ENCODE measurements at places on chromosomes 12 and 14. TPM values are rescaled to one million over a fixed set of nuclear protein-coding genes. Genes with fewer than 3 reads are reported as not detected.
A peak's percentile ranks its signal among the peaks of the same experiment; 100 is the strongest.

GRCh38 chr12:26937443-26937862, 328 bp downstream of the INTS13 start:
- DNase-seq: no peak

The DACT1 gene
- 3.8 TPM for total RNA-seq

DNA sequence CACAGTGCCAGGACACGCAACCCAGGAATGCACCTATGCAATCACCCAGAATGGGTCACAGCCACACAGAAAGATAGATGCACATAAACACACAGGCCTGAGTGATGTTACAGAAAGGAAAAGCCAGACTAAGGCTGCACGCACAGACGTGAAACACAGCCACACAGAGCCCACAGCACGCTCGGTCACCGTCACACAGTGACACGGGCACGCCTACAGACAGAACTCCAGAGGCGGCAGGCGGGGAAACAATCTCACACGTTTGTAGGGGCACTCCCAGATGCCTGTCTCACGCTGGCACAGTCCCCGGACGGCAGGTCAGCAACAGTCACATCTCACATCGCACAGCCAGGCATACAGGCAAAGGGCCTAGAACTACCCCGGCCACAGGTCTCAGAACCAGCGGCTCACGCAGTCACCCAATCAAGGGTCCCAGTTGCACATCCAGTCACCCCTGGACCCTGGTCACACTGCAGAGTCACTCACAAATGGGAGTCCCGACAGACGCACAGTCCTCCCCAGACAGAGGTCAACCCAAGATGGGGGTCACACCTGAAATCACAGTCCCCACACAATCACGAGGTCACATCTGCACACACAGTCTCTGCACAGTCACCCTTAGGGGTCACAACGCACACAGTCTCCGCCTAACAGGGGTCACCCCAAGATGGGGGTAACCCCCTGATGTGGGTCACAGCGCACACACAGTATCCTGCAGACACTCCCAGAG, 790 bp downstream of the SSH1 start:
- peak; percentile 81 for DNase-seq

- no peak for DNase-seq
Observed at GRCh38 chr12:96743606-96744005, 163.5 kb upstream of the NEDD1 start.

- DNase-seq: peak; percentile 71
Observed at GRCh38 chr12:132445884-132446632, 43.9 kb upstream of the FBRSL1 start.

The SMARCC2 gene
- 81.7 TPM for total RNA-seq

The AHNAK2 gene
- total RNA-seq: 23.4 TPM

- DNase-seq: no peak
Observed at GRCh38 chr12:59151243-59151642, 230.9 kb upstream of the LRIG3 start.

DNA sequence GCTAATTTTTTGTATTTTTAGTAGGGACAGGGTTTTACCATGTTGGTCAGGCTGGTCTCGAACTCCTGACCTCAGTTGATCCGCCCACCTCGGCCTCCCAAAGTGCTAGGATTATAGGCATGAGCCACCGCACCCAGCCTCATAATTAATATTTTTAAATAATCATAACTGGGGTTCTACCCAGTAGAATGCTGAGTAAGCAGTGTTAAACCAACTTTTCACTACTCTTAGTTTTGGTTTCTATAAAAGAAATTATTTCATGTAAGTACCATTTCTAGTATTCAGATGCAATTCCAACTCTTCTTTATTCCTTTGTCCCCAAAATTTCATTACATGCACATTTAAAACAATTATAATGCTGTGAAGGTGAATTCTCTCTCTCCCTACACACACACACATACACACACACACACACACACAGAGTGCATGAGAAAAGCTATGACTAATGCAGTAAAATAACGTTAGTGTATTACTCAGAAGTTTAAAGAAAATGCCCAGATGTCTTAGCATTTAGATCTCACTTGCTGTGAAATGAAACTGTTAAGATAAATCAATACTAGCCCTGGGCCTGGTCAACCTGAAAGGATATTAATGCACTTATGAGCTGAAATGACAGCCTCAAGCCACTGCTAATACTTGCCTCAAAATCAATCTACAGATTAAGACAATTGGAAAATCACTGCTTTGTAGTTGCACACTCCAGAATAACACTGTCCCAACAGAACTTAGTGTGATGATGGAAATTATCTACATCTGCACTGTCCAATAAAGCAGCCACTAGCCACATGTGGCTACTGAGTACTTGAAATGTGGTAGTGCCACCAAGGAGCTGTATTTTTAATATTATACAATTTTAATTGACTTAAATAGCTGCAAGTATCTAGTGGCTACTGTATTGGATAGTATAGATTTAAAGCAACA, 36.0 kb downstream of the PTPN21 start:
- no peak for DNase-seq

DNA sequence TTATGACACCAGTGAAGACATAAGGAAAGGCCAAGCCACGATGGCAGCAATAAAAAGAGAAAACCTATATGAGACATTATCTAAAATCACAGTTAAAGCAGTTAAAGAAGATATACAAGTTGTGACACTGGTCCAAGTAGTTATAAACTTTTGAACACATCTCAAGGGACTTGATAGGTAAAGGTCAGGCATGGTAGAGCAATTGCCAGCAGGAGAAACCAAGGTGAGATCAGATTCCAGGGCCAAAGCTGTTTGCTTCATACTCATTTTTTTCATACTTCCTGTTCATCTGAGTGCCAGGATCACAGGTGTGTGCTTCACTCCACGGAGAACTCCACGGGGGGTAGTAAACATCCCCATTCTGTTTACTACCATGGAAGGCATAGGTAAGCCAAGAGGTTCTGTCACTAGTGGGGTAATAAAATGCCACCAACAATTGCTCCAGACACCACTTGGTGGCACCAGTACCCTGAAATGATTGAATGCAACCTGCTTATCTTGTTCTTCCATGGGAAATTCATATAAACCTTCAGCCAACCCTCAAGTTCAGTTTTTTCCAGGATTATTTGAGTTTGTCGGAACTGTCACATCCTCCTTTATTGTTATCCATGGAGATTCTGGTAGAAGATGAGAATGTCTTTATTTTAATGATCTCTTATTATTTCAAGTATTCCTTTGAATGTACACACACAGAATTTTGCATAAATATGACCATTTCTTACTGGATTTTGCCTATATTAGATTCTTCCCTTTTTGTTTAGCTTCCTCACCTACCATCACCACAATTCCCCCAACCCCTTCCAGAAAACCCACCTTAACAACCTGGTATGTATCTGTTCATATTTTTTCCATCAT, 59.2 kb upstream of the TSPAN8 start:
- peak; percentile 73 for DNase-seq

DNA sequence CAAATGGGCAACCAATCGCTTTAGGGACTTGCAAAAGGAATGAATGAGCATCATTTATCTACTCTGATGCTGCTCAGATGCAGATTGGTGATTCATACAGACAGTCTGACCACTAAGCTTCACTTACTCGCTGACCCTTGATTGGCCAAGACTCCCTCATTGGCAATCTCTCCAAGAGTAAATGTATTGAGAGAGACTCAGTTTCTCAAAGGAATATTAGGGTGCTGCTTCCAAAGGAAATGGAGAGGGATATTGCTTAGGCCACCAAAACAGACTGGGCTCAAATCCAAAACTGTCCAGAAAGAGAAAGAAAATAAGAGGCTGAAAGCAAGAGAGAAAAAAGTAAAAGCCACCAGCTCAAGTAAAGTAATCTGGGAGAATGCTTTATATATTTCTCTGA, 785.2 kb downstream of the GALC start:
- no peak for DNase-seq

The KRT85 gene
- not detected for total RNA-seq

DNA sequence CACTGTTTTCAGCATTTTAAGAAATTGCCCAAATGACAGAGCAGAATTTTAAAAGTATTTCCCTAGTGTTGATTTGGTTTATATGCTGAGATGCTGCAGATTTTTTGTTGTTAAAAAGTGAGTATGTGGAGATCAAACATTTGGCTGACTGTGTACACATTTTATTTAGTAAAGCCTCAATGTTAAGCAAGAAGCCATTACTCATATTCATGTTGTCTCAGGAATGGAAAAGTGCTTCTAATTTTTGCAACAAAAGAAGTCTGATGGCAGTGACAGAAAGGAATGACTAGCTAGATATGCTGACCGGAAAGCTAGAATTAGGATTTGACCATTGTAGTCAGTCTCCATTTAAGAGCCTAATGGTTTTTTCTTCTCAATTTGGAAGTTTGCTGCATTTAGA, 22.5 kb downstream of the SLC38A6 start:
- no peak for DNase-seq

The LRIG3 gene
- total RNA-seq: 71.5 TPM

GRCh38 chr14:39181026-39181692, 6.1 kb downstream of the PNN start:
- no peak for DNase-seq

GRCh38 chr12:40063414-40063813, 42.5 kb downstream of the SLC2A13 start:
- no peak for DNase-seq

GRCh38 chr14:40188006-40188405, 755.8 kb upstream of the FBXO33 start:
- no peak for DNase-seq

- no peak for DNase-seq
Observed at GRCh38 chr12:99093166-99093565, 448.1 kb downstream of the APAF1 start.

DNA sequence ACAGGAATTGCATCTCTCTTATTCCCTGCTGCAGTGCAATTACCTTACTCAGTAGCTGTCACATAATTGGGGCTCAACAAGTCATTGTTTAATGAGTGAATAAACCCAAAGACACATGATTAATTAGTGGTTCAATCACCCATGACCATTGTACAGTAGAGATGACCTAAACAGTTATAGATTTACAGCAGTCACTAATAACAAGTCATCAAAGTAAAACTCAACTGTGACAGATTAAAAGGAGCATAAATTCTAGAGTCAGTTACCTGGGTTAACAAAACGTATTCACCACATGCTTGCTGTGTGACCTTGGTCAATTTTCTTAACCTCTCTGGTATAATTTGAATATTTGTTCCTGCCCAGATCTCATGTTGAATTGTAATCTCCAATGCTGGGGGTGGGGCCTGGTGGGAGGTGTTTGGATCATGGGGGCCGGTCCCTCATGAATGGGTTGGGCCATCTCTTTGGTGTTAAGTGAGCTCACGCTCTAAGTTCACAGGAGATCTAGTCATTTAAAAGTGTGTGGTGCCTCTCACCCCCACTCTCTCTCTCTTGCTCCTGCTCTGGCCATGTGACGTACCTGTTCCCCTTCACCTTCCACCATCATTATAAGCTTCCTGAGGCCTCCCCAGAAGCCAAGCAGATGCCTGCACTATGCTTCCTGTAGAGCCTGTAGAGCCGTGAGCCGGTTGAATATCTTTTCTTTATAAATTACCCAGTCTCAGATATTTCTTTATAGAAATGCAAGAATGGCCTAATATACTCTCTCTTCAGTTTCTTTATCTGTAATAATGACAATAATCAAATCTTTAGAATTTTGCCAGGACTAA, 141.9 kb upstream of the PLEKHG7 start:
- no peak for DNase-seq

DNA sequence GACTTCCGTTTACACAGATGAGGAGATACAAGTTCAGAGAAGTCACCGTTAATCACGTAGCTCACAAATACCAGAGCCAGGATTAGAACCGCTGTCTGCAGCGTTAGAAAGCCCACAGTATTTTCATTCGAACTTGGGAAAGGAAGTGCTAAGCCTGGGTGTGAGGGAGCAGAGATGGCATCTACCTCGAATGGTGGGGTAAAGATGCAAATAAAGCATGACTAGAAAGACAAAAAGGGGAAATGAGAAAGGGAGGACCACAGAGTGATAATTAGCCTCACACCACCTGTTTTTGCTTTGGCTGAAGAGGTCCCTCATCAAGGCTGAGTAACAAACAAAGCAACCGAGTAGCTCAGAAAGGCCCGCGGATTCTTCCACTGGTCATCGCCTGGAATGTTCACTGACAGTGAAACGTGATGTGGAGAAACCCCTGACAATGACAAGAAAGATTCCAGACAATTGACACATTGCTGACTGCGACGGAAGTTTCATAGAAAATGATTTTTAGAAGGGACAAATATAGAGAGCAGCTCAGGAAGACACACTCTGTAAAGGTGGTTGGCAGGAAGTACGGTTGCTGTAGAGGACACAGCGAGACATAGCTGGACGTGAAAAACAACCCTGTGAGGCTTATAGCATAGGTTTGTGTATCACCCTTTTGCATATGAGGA, 31.5 kb upstream of the BHLHE41 start:
- DNase-seq: no peak

DNA sequence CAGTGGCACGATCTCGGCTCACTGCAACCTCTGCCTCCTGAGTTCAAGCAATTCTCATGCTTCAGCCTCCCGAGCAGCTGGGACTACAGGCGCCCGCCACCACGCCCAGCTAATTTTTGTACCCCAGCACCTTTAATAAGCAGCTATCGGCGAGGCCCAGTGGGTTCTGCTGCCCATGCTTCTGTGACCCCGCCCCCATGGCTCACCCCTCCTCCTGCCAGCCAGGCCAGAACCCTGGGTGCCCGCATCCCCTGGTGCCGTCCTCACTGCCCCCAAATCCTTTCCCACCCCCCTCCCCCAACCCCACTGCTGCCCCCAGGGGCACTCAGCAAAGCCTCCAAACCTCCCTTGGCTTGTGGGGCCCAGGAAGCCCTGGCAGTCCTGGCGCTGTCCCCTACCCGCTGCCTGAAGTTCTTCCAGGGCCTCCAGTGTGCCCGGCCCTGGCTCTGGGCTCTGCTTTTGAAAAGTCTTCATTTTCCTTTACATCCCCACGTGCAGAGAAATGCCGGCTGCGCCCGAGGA, 14.5 kb downstream of the BAG5 start:
- no peak for DNase-seq

Data from left colon (tissue), 2 donors.